Glomerular endothelial cell (primary cell): ENCODE measurements at places on chromosomes 2 and 18. TPM values are rescaled to one million over a fixed set of nuclear protein-coding genes. Genes with fewer than 3 reads are reported as not detected.

B4GALT6 gene
- 10.2 and 11.8 TPM in 2 replicates for total RNA-seq

GRCh38 chr2:181949047-181949446 is 36.6 kb upstream of the PPP1R1C start:
- no peak for DNase-seq

GRCh38 chr2:29607038-29607420 is 314.4 kb downstream of the ALK start:
- DNase-seq = no peak

GRCh38 chr2:123359636-123360035 is 665.5 kb upstream of the CNTNAP5 start:
- no peak for DNase-seq
